ENCODE measurements at places on chromosomes 2 and 18. TPM values are rescaled to one million over a fixed set of nuclear protein-coding genes. Genes with fewer than 3 reads are reported as not detected.

PRKAG3 gene
- not detected for total RNA-seq

C2orf69 gene
- 6.9 TPM for total RNA-seq

ANTXR1 gene
- total RNA-seq, result 112 TPM

SERPINB11 gene
- total RNA-seq, result not detected

LIMS4 gene
- 0.88 TPM for total RNA-seq

Measured in A549 treated with CpdA at 1 μM for 4 hours (cell line).